ENCODE measurements at places on chromosomes 16 and 17.

GRCh38 chr17:81067391-81067811 lies 32.5 kb downstream of the BAIAP2 start:
- no peak for DNase-seq

DNA sequence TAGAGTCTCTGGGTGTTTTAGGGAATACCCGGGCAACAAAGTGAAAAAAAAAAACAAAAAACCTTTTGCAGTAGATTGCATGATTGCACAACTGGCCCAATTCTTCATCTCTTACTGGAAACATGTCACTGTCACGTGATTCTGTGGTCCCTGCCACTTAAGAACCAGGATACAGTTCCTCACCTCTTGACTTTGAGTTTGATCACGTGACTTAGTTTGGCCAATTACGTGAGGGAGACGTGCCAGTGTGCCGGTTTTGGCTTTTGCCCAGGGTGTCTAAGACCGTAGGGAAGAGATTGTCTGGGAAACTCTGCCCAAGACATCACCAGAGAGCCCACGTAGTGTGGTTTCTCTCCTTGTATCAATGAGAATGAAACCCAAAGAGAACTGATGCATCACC lies 88.7 kb downstream of the GRIN2A start:
- no peak for DNase-seq

- peak; percentile 96 for DNase-seq
Observed at GRCh38 chr16:370443-370842, at the start of gene MRPL28. Gene MRPL28 (minus strand): TSS chr16:370538. CDS start chr16:370218, 320 bp downstream.

- peak; percentile 75 for DNase-seq
Observed at GRCh38 chr17:48526608-48527546, 3.9 kb downstream of the HOXB1 start.

- DNase-seq: no peak
Observed at GRCh38 chr16:86138121-86139085, 239.4 kb downstream of the IRF8 start.

DNA sequence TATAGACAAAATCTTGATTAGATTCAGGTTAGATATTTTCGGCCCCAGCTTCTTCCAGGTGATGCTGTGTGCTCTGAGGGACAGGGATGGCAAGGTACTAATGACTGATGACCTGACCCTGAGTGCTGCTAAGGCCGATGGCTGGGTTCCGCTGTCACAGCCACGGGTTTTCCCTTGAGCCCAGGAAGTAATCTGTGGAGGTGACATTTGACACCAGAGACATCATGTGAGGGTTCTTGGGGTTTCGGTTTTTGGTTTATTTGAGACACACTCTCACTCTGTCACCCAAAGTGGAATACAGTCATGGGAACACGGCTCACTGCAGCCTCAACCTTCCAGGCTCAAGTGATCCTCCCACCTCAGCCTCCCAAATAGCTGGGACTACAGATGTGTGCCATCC lies 9.8 kb downstream of the OTOP3 start:
- DNase-seq: no peak

DNA sequence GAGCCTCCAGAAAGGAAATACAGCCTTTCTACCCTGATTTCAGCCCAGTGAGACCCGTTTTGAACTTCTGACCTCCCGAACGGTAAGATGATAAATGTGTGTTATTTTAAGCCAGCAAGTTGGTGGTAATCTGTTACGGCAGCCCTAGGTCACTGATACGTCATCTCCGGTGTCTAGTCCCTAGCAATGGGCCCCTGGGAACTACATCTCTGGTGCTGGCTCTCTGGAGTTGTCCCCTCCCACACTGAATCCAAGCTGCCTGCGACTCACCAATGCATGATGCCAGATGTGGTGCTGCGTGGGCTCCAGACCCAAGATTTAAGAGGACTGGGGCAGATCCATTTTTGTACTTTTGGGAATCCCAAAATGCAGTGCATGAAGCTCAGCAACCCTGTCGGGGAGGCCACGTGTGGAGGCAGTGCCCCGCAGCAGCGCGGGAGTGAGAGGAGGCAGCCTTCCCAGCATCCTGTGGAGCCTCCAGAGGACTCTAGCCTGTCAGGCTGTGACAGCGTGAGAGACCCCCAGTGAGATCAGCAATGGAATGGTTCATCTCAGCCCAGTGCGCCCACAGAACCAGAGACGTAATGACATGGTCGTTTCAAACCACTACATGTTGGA lies 43.6 kb upstream of the USP7 start:
- no peak for DNase-seq

DNA sequence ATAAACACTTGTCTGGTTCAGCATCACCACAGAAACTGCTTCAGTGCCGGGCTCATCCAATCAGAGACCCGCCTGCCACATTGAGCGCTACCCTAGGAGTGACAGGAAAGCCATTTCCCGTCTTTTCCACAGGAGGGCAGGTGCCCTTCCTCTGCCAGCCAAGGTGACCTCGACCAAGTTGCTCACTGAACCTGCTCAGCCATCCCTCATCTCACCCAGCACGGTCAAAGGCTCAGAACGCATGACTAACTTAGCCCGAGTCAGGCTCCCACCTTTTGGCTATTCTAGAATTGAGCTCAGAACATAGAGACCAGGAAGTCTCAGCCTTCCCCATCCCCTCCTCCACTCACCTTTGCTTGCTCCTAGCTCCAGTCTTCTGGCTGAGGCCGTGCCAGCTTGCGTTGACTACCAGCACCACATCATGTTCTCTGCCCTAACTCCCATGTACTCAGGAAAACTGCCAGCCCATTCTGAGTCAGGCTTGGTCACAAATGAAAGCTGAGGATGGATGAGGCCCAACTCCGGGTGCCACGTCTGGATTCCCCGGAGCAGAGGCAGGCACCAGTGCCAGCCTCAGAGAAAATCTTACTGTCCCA lies 15.6 kb downstream of the MRPS23 start:
- peak; percentile 49 for DNase-seq

- no peak for DNase-seq
Observed at GRCh38 chr16:61261315-61261714, 774.9 kb downstream of the CDH8 start.

- DNase-seq: peak; percentile 79
Observed at GRCh38 chr16:21283521-21284289, 5.6 kb upstream of the CRYM start.

GRCh38 chr17:78184351-78184750 lies 2.5 kb downstream of the TK1 start:
- no peak for DNase-seq

GRCh38 chr17:385178-385835 lies 32.7 kb upstream of the RPH3AL start:
- peak; percentile 63 for DNase-seq

DNA sequence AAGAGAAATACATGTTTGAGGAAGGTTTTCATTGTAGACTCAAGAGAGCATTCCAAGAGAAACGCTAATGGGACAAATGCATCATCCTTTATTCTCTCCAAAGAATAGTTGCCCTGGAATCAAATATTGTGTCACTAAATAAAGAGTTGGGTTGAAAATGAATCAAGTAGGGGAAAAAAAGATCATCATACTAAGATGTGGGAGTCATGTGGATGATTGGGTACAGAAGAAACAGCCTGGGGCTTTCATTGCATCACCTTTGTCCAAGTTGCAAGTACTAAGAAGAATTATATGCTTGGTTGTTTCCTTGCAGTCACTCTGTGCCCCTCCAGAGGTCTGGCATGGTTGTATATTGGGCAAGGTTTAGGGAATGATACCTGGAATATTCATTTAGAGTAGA lies 658.9 kb downstream of the TOX3 start:
- DNase-seq: no peak
